ENCODE measurements at places on chromosomes 2 and 18.

- no peak for DNase-seq
Observed at GRCh38 chr2:135573620-135574019, 42.3 kb downstream of the R3HDM1 start.

- DNase-seq = no peak
Observed at GRCh38 chr18:24270937-24271380, 126.7 kb downstream of the OSBPL1A start.

DNA sequence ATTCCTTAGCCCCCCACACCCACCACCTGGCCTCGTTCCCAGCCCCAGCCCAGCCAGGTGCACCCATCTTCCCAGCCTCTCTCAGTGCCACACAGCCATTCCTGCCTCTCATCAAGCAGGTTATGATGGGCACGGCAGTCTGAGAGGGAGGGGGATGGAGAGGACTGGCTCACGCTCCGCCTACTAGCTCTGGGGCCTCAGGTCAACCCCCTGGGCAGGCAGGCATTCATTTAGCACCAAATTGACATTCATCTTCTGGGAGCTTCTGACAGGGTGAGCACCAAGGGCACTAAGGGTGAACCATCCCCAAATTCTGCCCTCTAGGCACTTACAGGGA lies 66.2 kb upstream of the FOSL2 start:
- DNase-seq = no peak

- DNase-seq = no peak
Observed at GRCh38 chr2:204108781-204109295, 172.3 kb downstream of the ICOS start.

GRCh38 chr18:48950536-48951447 lies at the start of gene SMAD7:
SMAD7 (minus strand) TSS chr18:48950965; CDS start chr18:48950424, 541 bp downstream.
- DNase-seq = no peak

GRCh38 chr18:32476106-32476505 lies 5.4 kb upstream of the GAREM1 start:
- no peak for DNase-seq

GRCh38 chr2:225004597-225004996 lies 37.7 kb downstream of the DOCK10 start:
- DNase-seq = no peak

- no peak for DNase-seq
Observed at GRCh38 chr2:50956886-50957285, 75.0 kb downstream of the NRXN1 start.

- DNase-seq = no peak
Observed at GRCh38 chr2:222058819-222059445, 239.9 kb downstream of the PAX3 start.

DNA sequence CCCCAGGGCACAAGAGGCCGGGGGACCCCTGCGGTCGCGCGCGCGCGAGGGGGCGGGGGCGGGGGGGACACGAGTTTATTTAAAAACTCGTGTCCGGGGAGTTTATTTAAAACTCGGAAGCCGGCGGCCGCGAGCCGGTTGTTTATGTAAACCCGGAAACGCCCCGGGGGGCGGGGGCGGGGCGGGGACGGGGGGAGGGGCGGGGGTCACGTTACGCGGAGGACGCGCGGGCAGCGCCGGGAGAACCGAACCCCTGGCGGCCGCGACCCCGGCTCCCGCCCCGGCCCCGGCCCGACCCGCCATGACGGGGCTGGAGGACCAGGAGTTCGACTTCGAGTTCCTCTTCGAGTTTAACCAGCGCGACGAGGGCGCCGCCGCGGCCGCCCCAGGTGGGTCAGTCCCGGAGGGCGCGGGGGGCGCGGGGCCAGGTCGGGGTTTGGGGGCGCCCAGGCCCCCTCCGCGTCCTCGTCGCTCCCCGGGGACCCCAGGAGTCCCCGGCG lies 4.4 kb downstream of the NFATC1 start:
- DNase-seq = peak; percentile 88

- no peak for DNase-seq
Observed at GRCh38 chr2:7356909-7357584, 439.8 kb downstream of the RNF144A start.

GRCh38 chr2:108239786-108240185 lies at the start of gene SULT1C3:
SULT1C3 (plus strand) TSS chr2:108239968; CDS start chr2:108247195, 7,227 bp downstream.
- DNase-seq = no peak

GRCh38 chr2:227411320-227411989 lies 23.7 kb upstream of the SCYGR1 start:
- peak; percentile 49 for DNase-seq

DNA sequence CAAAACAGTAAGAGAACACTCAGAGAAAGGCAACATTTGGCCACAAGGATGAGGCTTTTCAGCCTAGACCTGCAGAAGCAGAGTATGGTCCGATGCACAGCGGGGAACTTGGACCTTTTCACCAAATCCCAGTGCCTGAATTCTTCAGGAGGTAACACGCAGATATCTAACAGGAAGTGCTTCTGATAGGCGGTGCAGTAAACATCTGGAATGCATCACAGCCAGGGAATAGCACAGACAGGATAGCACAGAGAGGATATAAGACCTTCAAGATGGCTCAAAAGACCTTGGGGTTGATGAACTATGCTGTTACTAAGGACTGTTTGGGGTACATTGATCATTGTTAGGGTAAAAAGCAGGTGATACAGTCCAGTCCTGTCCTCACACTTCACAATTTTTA lies 1.7 kb downstream of the TMEM127 start:
- DNase-seq = no peak

DNA sequence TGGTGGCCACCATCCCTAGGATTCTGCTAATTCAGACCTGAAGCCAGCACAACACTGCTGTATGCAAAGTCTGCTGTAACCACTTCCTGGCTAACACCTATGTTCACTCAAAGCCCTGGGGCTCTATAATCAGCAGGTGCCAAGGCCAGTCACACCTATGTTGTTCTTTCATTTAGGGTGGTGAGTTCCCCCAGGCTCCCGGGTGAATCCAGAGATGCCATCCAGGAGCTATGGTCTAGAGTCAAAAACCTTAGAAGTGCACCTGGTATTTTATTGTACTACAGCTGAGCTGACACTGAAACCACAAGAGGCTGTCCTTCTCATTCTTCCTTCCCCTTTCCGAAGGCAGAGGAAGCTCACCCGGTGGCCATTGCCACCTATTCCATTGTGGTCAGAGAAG lies 46.2 kb upstream of the CCDC141 start:
- no peak for DNase-seq

Measured in GM13976 (cell line).